ENCODE measurements at places on chromosomes 5 and 9.
A peak's percentile ranks its signal among the peaks of the same experiment; 100 is the strongest.

GRCh38 chr5:54454602-54455001 is 897 bp upstream of the HSPB3 start:
- DNase-seq = no peak

GRCh38 chr5:97547999-97548738 is 365.1 kb upstream of the RIOK2 start:
- no peak for DNase-seq

DNA sequence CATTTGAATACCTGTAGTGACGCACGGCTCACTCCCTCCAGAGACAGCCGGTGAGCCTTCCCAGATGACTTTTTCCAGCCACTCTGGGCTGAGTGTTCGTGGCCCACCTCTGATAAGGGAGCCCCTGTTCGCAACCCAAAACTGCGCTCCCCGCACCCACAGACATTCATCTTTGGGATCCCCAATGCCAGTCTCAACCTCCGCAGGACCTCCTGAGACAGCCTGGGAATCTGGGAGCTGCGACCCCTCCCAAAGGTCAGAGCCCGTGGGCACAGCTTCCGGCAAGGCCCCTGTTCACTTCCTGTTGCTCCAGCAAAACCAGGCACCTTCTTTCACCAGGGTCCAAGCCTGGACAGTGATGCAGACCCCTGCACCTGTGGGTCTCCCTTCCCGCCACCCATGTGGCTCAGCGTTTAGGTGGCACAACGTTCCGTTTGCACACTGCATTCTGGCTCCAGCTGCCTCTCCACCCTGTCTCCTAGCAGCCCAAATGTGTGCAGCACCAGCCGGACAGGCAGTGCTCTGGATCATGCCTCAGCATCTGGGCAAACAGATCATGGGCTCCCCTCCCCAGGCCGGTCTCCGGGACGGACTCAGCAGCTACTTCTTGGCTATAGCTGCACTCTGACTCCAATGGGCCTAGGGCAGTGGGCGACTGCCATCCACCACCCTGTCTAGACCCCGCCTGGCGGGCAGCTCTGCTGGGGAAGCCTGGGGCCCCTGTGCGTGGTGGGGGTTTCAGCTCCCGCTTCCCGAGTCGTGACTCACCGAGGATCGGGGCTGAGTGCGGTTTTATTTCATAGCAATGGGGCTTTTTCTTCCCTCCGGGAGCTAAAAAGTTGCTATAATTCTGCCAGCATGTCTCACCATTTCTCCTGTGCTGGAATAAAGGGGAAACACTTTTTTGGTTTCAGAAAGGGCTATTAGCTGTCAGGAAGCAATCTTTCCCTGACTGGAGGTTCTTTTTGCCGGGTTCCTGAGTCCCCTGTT is 156.0 kb downstream of the OLFM1 start:
- no peak for DNase-seq

DNA sequence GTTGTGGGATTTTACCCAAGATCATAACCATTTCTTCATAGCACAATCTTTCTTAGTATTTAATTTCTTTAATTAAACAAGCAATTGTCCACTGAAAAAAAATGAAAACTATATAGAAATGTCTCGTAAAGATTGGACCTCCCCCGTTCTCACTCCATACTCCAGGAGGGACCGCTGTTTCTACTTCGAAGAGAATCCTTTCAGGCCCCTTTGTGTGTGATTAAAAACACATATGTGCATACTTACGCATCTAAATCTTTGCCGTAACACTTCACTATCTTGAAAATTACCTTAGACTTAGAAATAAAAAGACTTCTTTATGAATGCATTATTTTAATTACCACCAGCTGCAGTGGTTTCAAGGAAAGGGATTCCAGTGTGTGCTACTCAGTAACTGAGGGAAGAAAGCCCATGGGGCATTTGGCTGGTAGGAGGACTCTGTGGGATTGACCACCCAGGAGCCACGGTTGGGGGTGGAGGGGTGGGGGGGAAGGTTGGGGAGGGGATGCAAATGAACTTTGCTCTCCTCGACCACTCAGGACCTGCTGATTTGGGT is 209.1 kb downstream of the FAM114A2 start:
- DNase-seq = no peak

DNA sequence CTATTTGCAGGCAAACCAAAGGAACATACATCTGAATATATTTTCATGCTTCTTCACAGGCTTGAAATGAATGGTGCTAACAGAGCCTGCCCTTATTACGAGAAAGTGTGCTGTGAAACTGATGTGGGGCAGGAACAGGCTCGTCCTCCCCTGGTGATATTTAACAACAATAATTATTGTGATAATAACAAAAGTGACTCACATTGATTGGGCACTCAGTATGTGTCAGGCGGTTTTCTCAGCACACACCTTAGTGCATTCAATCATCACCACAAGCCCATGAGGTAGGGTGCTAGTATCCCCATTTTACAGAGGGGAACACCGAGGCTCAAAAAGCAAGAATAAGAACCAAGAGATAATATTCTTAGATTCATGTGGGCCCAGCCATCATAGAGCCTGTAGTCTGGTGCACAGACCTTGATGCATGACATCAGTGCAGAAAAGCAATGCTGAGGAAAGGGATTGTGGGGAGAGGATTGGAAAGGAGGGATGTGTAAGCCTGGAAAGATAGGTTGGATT is 18.1 kb upstream of the BOD1 start:
- DNase-seq = no peak

- DNase-seq = no peak
Measured at GRCh38 chr5:86880344-86880743, 262.6 kb downstream of the COX7C start.

DNA sequence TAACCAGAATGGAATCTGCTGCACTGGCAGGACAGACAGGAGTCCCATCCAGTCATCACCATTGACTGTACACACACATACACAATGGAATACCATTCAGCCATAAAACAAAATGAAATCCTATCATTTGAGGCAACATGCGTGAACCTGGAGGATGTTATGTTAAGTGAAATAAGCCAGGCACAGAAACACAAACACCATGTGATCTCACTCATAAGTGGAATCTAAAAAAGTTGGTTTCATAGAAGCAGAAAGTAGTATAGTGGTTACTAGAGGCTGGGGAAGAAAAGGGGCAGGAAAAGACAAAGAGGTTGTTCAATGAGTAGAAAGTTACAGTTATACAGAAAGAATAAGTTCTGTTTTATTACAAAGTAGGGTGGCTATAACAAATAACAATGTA is 884.0 kb upstream of the ACO1 start:
- DNase-seq = no peak

DNA sequence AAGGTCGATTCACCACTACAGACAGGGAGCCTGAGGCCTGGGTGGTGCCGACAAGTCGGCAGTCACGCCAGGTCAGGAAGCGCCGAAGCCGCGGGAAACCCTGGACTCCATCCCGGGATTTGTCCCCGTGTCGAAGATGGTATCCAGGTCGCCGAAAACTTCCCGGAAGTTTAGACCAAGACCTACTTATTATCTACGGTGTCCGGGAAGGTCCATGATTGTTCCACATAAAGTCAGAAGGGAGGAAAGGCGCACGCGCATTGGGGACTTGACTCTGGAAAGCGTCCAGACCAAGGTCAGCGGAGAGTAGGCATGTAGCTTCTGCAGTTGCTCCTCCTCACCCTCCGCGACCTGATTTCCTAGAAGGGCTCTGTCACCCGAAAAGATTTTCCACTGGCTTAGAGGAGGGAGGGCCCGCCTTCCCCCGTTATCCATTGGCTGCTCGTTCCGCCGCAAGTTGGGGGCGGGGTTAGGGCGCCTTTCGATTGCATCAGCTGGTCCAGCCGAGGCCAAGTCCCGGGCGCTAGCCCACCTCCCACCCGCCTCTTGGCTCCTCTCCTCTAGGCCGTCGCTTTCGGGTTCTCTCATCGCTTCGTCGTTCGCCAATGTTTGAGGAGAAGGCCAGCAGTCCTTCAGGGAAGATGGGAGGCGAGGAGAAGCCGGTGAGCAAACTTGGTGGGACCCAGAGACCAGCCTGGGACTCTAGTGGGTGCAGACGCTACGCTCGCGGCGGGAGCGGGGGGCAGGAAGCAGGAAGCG is at the start of gene TARS1:
TSS of gene TARS1 (plus strand) at position 484 of the 759 bp plus-strand sequence. CDS start at position 606, 122 bp downstream.
- peak; percentile 100 for DNase-seq

- DNase-seq = no peak
Measured at GRCh38 chr9:34230556-34230955, 51.7 kb downstream of the UBAP1 start.

DNA sequence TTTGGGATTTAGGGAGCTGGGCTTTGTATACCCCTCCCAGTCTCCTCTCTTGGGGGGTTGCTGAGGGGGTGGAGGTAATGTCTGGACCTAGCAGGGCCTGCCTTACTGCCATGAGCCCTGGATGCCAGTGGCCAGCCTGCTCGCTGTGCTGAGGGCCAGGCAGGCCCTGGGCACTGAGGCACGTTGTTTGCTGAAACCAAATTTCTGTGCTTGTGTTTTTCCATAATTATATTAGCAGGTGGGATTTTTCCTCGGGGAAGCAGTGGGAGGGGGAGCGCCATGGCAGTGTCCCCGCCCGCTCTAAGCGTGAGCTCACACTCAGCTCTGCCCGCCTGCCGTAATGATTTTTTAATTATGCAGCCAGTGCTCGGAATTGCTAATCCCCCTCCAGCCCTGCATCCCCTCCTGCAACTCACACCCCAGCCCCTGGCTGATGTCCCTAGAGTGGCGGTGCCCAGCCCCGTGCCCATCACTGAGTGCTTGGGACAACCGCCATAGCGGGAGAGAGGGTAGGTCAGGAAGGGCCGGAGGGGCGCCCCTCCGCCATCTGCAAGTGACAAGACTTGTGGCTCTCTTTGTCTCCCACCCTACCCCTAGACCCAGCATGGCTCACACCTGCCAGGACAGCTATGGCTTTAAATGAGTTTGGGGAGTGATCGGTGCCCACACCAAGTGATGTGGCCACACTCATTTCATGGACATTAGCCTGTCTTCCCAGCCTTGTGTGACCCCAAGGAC is 20.9 kb downstream of the CXXC5 start:
- no peak for DNase-seq

DNA sequence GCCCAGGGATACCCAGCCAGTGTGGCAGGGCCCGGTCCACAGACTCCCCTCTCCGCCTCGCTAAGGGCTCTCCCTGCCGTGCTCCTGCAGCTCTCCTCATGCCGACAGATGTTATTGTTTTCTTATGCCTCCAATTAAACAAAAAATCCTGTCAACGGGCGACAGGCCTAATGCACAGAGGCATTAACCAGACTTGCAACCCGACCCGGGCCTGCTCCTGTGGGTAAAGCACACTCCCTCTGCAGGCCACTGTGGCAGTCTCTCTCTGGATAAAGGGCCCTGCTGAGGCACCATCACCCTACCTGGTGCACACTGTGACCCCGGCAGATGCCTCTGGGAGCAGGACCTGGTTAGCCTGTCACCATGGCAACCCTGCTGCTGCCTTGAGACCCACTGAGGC is 27.5 kb upstream of the HAND1 start:
- no peak for DNase-seq

- DNase-seq = no peak
Measured at GRCh38 chr9:93541581-93542349, 34.6 kb upstream of the PHF2 start.

GRCh38 chr9:13364271-13365000 is 84.9 kb upstream of the MPDZ start:
- DNase-seq = no peak

DNA sequence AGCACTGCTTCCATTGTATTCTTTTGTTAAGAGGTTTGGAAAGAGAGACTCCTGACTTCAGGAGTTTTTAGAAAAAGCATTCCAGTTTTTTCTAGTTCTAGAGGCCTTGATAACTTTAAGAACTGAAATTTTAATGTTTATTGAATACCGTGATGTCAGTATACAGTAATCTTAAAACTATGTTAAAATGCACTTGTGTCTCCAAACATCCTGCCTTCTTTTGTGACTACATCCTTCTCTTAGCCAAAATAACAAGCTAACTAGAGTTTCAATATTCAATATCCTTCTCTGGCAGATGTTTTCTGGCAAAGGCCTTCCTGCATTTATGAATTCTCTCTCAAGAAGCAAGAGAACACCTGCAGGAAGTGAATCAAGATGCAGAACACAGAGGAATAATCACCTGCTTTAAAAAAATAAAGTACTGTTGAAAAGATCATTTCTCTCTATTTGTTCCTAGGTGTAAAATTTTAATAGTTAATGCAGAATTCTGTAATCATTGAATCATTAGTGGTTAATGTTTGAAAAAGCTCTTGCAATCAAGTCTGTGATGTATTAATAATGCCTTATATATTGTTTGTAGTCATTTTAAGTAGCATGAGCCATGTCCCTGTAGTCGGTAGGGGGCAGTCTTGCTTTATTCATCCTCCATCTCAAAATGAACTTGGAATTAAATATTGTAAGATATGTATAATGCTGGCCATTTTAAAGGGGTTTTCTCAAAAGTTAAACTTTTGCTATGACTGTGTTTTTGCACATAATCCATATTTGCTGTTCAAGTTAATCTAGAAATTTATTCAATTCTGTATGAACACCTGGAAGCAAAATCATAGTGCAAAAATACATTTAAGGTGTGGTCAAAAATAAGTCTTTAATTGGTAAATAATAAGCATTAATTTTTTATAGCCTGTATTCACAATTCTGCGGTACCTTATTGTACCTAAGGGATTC is 43.1 kb downstream of the NDFIP1 start:
- DNase-seq = peak; percentile 76
